Natural killer cell treated with Interleukin-12 subunit alpha and Interleukin-12 subunit beta and Interleukin-15 and Interleukin-18, amount 100 ng/mL, for 72 hours (primary cell): ENCODE measurements at places on chromosomes 11 and 22. TPM values are rescaled to one million over a fixed set of nuclear protein-coding genes. Genes with fewer than 3 reads are reported as not detected.

GRCh38 chr11:75949023-75949672 is 134.1 kb downstream of the UVRAG start:
- no peak for DNase-seq

GRCh38 chr11:75475767-75476650 is 43.0 kb upstream of the KLHL35 start:
- DNase-seq = no peak

DNA sequence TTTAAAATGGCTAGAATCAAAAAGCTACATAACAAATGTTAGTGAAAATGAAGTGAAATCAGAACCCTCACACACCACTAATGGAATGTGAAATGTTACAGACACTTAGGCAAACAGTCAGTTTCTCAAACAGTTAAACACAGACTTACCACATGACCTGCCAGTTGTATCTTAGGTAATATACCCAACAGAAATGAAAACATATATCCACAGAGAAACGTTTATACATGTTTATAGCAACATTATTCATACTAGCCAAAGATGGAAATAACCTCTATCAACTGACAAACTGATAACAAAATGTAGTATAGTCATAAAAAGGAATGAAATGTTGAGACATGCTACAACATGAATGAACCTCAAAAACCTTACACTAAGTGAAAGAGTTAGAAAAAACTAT is 131.5 kb upstream of the TRPC6 start:
- DNase-seq = no peak

DNA sequence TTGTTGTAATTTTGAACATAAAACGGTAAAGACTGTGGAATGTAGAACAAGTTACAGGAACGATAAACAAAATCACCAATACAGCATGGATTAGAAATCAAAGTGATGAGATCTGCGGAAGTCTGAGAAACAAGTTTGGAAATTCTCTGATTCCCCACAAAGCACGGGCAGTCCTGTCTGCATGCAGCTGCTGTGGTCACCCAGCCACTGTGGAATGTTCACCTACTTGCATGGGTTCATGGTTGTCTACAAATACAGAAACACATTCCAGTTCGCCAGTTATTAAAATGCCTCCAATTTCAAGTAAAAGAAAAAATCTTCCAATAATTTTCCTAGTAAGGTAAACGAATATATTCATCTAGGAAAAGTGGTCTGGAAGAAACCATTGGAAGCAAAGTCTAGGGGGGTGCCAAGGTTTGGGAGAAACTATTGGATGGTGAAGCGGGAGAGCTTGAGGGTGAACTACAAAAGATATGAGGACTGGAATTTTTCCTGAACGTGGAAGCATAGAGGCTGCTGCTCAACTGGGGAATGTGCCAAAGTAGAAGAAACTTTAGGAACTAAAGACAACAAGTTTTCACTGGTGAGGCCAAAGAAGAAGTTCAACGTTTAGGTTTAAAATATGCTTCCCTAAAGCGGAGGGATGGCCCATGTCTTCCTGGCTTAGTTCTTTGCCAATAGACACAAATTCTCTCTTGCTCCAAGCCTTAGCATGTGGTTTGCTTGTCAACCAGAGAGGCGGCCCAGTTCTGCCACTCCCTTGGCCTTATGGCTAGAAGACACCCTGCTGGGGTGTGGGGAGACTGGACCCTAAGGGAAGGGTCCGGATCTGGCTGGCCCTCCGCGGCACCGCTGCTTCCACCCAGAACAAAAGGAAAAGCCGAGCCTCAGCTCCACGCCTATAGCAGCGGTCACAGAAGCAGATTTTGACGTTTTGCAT is 70.2 kb downstream of the CTTN start:
- DNase-seq = no peak

ZNF70 gene
- 5.9 TPM for total RNA-seq
